Activated CD8-positive, alpha-beta memory T cell treated with anti-CD3 and anti-CD28 coated beads, Interleukin-2, amount 10 ng/mL, durations not matched to agents 7 days and 5 days (primary cell): ENCODE measurements at places on chromosomes 11 and 22. TPM values are rescaled to one million over a fixed set of nuclear protein-coding genes. Genes with fewer than 3 reads are reported as not detected.

The OR5P2 gene
- total RNA-seq: not detected

DNA sequence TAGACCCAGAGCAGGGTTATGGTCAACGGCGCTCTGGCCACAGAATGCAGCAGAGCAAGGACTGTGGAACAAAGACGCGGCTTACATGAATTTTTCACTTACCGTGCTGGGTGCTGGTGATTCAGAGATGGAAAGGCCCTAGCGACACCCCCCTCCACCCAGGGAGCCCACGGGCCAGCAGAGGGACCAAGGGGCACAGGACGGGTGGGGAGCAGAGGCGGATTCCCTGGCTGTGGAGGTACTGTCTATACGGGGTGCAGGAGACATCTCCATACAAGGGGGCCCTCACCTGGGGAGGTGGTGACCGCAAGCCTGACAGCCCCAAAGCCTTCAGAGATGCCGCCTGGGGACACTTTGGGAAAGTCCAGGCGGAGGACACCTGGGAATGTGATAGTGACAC lies 1.1 kb upstream of the SEPTIN5 start:
- H3K4me3 ChIP-seq: no peak overlapping the region
- peaks cover 29% of the 10 kb centered on the region for H3K27me3 ChIP-seq
- H3K4me1 ChIP-seq: peaks cover 3% of the 10 kb centered on the region
- DNase-seq: no peak
- no peaks in the 10 kb centered on the region for H3K36me3 ChIP-seq

GRCh38 chr11:27409049-27409448 lies 46.0 kb upstream of the CCDC34 start:
- H3K27ac ChIP-seq: no peak overlapping the region
- no peaks in the 10 kb centered on the region for H3K4me1 ChIP-seq

- H3K27ac ChIP-seq: no peak overlapping the region
- H3K27me3 ChIP-seq: peaks cover 44% of the 10 kb centered on the region
- H3K4me1 ChIP-seq: no peaks in the 10 kb centered on the region
- no peak overlapping the region for H3K4me3 ChIP-seq
Observed at GRCh38 chr11:112504056-112504455, 243.4 kb upstream of the PLET1 start.

- no peaks in the 10 kb centered on the region for H3K36me3 ChIP-seq
- DNase-seq: no peak
- peaks cover 22% of the 10 kb centered on the region for H3K27me3 ChIP-seq
- no peaks in the 10 kb centered on the region for H3K4me1 ChIP-seq
- H3K27ac ChIP-seq: no peak overlapping the region
- no peak overlapping the region for H3K4me3 ChIP-seq
Observed at GRCh38 chr11:19790831-19791552, 78.4 kb downstream of the NAV2 start.

GRCh38 chr11:26193694-26194365 lies 138.1 kb upstream of the ANO3 start:
- DNase-seq: no peak
- no peak overlapping the region for H3K27ac ChIP-seq
- H3K27me3 ChIP-seq: no peaks in the 10 kb centered on the region
- no peaks in the 10 kb centered on the region for H3K4me1 ChIP-seq
- H3K4me3 ChIP-seq: no peak overlapping the region

DNA sequence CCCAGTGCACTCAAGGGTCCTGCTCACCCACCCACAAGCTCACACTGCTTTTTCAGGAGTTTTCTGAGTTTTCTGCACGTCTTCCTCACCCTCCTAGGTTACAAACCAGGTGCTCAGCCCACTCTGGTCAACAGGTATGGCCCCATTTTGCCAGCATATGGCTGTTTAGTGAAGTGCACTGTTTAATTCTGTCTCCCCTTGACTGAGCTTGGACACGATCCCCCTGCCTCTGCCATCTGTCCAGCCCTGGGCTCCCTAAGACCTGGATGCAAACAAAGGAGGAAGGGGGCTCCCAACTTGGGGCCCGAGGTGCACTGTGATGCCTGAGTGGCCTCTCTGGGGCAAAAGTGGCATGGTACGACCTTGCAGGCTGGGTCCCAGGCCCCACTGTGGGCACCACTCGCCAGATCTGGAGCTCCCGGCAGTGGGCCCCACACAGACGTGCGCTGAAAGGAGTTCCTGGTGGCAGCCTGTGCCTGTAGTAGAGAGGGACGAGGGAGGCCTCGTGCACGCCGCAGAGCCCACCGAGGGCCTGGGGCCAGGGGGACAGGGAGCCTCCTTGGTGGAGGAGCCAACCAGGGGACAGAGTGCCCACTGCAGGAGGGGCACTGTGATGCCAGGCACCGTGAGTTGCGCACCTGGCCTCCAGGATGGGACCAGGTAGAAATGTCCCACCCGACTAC lies 37.3 kb upstream of the COMT start:
- no peaks in the 10 kb centered on the region for H3K36me3 ChIP-seq
- H3K27me3 ChIP-seq: no peaks in the 10 kb centered on the region
- no peak for DNase-seq
- H3K4me3 ChIP-seq: no peak overlapping the region

The KLHDC7B gene
- total RNA-seq: 10.2 TPM

GRCh38 chr22:18091916-18092526 lies 14.2 kb downstream of the PEX26 start:
- peak; percentile 71 for DNase-seq
- no peaks in the 10 kb centered on the region for H3K27me3 ChIP-seq
- peaks cover 30% of the 10 kb centered on the region for H3K4me1 ChIP-seq
- peak overlapping the region; percentile 82 for H3K27ac ChIP-seq
- H3K4me3 ChIP-seq: peak overlapping the region; percentile 41
- peaks cover 58% of the 10 kb centered on the region for H3K36me3 ChIP-seq

- H3K36me3 ChIP-seq: no peaks in the 10 kb centered on the region
- no peaks in the 10 kb centered on the region for H3K4me1 ChIP-seq
- H3K4me3 ChIP-seq: no peak overlapping the region
- peaks cover 14% of the 10 kb centered on the region for H3K27me3 ChIP-seq
- DNase-seq: no peak
Observed at GRCh38 chr11:35377262-35377661, 42.1 kb downstream of the SLC1A2 start.

DNA sequence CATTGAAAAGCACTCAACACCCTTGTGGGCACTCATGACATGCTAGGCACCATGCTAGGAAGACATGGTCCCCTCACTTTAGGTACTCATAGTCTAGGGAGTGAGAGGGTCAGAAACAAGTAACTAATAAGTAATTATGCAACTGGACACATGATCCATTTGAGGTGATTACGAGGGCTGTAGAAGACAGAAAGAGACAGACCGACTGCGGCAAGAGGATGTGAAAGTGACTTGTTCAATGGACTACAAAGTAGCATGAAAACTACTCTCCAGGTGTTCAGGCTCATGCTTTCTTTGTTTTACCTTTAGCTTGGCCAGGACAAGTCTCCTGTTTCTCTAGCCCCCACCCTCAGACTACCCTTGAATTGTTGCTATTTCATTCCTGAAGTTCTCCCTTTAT lies 310.8 kb upstream of the SORL1-AS1 start:
- H3K36me3 ChIP-seq: no peaks in the 10 kb centered on the region
- no peak overlapping the region for H3K27ac ChIP-seq
- H3K4me1 ChIP-seq: no peaks in the 10 kb centered on the region
